Right ventricle myocardium superior (tissue), 1 donor: ENCODE measurements at places on chromosomes 4 and X.
A peak's percentile ranks its signal among the peaks of the same experiment; 100 is the strongest.

DNA sequence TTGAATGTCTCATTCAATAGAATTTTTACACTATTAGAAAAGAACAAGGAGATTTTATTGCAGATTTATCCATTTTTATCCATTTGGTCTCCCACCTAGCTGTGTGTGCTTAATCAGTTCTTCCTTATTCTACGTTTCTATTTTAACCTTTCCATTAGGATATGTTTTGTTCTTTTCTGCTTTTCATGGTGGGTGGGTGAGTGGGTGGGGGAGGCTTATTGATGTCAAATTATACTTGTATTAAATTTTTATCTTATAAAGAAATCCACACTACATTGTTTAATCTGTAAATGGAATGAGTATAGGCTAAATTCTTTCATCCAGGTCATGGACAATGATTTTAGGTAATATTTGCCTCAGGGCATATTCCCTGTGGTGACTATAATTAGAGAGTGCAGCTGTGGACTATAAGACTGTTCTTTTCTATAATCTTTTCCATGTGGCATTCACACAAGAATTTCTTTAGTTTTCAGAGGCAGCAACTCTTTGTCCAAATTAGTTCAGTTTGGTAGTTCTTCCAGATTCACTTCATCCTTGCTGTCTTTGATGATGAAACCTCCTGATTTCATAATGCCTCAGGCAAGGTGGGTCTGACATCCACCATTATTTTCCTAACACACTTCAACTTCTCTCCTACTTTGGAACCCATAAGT lies 2451.8 kb downstream of the PCDH7 start:
- DNase-seq, result no peak

GRCh38 chrX:45050558-45050957 lies 150.1 kb downstream of the DIPK2B start:
- no peak for DNase-seq

DNA sequence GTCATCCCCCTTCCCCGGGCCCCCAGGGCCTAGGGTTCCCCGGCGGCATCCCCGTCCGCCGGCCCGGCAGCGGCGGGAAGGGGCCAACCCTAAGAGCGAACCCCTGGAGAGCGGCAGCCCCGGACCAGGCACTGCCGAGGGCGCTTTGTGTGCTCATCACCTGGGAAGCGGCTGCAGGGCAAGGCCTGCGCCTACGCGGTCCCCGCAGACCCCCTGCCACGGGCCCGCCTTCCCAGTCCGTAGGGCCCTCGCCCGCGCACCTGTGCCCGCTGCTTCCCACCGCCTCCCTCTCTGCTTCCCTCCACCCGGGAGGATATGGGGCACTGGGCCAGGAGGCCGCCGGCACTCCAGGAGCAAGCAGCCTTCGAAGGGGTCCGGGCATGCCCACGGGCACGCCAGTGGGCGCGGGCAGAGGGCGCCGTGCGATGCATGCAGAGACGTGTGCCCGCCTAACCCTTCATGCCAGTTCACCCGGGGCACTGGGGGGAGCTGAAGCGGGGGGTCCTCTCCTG lies 2.6 kb downstream of the FLNA start:
- no peak for DNase-seq

- DNase-seq, result peak; percentile 37
These were observed 114.5 kb downstream of the FAM53A start for GRCh38 chr4:1569461-1570151.

DNA sequence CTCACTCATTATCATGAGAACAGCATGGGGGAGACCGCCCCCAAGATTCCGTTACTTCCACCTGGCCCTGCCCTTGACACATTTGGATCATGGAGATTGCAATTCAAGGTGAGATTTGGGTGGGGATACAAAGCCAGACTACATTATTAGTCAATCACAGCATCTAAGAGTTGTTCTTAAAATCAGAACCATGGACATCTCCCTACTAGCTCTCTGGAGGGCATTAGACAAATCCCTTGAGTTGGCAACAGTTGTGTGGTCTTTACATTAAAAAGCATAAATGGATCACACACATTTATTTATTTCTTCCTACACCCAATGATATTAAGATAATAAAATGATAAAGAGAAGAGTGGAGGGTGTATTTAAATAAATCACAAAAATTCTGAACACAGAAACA lies 262.8 kb upstream of the VCX start:
- DNase-seq, result no peak

- DNase-seq, result no peak
These were observed 1.3 kb downstream of the TCEAL8 start for GRCh38 chrX:103253608-103254007.

- no peak for DNase-seq
These were observed 110.6 kb downstream of the ASMT start for GRCh38 chrX:1725472-1725871.

DNA sequence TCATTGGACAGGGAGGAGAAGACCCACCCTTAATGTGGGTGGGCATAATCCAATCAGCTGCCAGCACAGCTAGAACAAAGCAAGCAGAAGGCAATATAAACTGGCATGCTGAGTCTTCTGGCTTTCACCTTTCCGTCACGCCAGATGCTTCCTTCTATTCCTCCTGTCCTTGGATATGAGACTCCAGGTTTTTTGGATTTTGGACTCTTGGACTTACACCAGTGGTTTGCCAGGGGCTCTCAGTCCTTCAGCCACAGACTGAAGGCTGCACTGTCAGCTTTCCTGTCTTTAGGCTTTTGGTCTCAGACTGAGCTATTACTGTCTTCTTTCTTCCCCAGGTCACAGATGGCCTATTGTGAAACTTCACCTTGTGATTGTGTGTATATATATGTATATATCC lies 32.2 kb upstream of the UGT2B4 start:
- DNase-seq, result no peak

GRCh38 chr4:2253160-2254084 lies 8.5 kb downstream of the MXD4 start:
- peak; percentile 37 for DNase-seq

GRCh38 chr4:182257016-182257415 lies 13.8 kb downstream of the TENM3 start:
- no peak for DNase-seq

DNA sequence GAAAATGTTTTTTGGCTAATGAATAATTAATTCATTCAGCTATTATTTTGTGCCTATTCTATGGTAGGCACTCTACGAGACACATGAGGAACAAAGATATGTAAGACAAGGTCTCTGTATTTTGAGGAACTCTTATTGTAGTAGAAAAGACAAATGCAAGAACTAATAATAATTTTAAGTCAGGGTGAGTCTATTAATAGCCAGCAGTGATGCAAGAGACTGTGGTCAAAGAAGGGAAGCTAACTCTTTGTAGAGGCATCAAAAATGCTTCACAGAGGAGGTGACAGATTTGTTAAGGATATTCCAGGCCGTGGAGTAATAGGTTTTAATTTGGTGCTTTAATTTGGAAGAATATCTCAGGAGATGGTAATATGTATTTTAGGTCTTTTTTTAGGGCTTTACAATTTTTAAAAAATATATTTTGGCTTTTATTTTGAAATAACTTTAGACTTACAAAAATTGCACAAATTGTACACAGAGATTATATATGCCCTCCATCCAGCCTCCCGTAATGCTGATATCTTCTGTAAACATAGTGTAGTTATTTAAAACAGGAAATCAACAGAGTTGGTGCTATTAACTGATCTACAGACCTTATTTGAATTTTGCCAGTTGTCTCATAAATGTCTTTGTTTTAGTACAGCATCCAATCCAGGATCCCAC lies 48.1 kb downstream of the DCLK2 start:
- DNase-seq, result no peak

- no peak for DNase-seq
These were observed 471.5 kb downstream of the SPRY1 start for GRCh38 chr4:123867910-123868587.

DNA sequence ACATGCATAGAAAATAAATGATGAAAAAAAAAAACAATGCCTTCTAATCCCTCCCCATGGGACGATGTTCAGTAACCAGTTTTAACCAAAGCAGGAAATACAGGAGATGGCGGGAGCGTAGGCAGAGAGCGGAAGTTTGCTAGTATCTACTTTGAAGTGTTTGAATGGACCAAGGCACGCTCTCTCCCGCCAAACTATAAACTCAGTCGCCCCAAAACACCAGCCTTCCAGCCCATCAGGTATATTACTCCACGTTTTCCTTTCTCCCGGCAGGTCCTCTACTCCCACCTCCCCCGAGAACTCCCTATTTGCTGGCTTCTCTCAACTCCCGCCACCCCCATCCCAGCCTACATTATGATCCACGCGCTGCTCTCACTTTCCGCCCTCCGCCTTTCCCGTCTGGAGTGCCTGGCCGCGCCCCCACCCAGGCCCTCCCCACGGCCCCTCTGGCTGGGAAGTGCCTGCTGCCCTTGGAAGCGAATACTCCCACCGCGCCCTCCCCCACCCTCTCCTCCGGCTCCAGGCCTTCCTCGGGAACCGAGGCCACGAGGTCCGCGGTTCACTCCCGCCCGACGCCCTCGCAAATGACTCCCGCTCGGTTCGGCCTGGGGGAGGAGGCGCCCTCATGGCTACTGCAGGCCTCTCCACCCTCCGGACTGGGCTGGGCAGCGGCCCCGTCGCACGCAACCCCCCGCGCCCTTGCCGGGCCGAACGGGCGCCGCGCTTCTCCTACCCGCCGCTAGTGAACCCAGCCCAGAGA lies 723 bp downstream of the DHX15 start:
- peak; percentile 74 for DNase-seq

- DNase-seq, result no peak
These were observed 149.1 kb upstream of the CXXC4 start for GRCh38 chr4:104643805-104644204.

GRCh38 chr4:82891707-82892466 lies 934 bp upstream of the SEC31A start:
- no peak for DNase-seq

GRCh38 chr4:145840162-145840768 lies 98.4 kb downstream of the ZNF827 start:
- DNase-seq, result no peak

GRCh38 chrX:110082161-110082560 lies 79.2 kb downstream of the TMEM164 start:
- no peak for DNase-seq

DNA sequence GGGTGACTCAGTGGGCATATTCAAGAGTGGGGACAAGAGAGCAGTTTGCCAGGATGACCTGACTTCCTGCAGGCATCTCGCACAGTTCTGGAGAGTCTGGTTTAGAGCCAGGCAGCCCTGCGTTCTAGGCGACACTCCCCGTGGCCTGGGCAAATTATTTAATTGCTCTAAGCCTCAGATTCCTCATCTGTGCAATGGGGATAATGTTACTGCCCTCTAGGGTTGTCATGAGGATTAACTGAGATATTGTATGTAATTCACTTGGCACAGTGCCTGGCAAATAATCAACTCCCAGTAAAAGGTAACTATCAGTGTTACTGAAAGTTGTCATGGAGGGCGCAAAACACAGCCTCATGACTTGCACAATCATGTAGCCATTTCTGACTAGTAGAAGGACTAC lies 48.8 kb upstream of the PITX2 start:
- no peak for DNase-seq

GRCh38 chr4:173420324-173420752 lies 21.4 kb upstream of the SCRG1 start:
- no peak for DNase-seq

DNA sequence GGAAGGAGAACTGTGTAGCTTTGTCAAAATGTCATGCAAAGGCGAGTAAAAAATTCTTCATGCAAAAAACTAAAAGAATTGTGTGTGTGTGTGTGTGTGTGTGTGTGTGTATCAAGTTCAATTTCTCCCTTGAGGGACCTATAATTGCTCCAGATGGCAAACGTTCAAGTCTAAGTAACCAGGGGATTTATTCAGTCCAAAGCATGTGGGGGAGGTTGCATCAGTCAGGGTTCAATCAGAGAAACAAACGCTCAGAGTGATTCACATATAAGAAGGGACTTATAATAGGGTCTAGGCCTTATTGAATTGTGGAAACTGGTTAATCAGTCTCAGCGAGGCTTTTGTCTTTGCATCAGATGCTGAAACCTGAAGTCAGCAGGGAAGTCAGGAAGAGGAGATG lies 5.0 kb downstream of the DCAF8L1 start:
- DNase-seq, result no peak

GRCh38 chr4:6245246-6246169 lies 24.1 kb upstream of the WFS1 start:
- no peak for DNase-seq
